ENCODE measurements at places on chromosomes 13 and 19. TPM values are rescaled to one million over a fixed set of nuclear protein-coding genes. Genes with fewer than 3 reads are reported as not detected.

DNA sequence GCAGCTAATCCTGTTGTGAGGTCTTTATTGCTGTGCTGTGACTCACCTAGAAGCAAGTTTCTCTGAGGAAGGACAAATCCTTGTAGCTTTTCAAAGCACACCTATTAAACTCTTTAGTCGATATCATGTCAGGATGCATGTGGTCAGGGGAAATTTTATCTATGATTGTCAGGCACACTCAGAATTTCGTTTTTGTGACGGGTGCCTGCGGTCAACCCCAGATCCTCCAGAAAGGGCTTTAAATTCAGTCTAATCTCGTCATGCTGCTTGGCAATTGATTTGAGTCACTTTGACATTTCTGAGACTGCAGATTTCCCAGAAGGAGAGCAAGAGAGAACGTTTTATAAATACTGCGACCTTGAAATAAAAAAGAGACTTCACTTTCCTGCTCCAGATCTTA is 316.9 kb downstream of the FGF9 start:
- no peak for DNase-seq

- DNase-seq = no peak
These were observed 58.4 kb upstream of the USPL1 start for GRCh38 chr13:30559274-30559673.

- DNase-seq = no peak
These were observed 1.1 kb downstream of the TRIM13 start for GRCh38 chr13:49997955-49998354.

GRCh38 chr19:13544423-13544822 is 38.1 kb upstream of the CACNA1A start:
- no peak for DNase-seq

DNA sequence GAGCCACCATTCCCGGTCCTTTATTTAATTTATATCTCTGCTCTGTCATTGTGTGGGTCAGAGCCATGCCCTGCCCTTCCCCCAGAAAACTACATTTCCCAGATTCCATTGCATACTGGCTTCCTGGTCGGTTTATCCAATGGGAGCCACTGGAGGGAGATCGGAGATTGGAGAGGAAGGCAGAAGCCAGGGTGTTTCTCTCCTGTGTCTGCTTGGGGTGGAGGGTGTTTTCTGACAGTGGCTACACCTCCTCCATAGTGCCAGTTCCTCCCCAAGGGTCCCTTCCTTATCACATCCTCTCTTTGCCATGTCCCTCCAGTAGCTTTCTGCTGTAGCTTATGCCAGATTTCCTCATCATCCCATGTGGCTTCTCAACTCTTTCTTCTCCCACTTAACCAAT is 19.0 kb downstream of the OLFM2 start:
- no peak for DNase-seq

- no peak for DNase-seq
These were observed 475.5 kb downstream of the TSHZ3 start for GRCh38 chr19:30873691-30874090.

DNA sequence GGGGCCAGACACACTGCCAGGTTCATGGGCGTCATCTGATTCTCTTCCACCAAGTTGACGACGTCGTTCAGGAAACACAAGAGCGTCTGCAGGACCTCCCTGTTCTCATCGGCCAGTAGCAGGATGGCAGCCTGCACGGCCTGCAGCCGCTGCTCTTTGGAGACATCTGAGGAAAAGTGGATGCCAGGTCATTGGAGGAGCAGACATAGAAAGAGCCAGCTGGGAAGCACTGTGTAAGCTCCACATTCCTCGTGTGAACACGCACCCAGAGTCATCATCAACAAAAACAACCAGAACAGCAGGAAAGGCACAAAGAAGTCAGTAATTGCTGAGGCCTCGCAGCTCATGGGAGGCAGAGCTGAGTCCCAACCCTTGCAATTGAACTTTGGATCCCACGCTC is 96.5 kb downstream of the KL start:
- DNase-seq = no peak

GRCh38 chr13:69028936-69029335 is 1078.7 kb upstream of the ATXN8OS start:
- no peak for DNase-seq

The FBL gene
- polyA plus RNA-seq = 162 TPM

The POU4F1 gene
- polyA plus RNA-seq = 0.12 TPM

The ZNF227 gene
- polyA plus RNA-seq = 2.9 TPM

The ZNF536 gene
- polyA plus RNA-seq = not detected

The PDCD2L gene
- polyA plus RNA-seq = 30.2 TPM

The BRME1 gene
- polyA plus RNA-seq = 1.7 TPM
